ENCODE measurements at places on chromosomes 7 and 10.

GRCh38 chr7:24705461-24705954 lies 51.8 kb downstream of the GSDME start:
- DNase-seq = no peak

DNA sequence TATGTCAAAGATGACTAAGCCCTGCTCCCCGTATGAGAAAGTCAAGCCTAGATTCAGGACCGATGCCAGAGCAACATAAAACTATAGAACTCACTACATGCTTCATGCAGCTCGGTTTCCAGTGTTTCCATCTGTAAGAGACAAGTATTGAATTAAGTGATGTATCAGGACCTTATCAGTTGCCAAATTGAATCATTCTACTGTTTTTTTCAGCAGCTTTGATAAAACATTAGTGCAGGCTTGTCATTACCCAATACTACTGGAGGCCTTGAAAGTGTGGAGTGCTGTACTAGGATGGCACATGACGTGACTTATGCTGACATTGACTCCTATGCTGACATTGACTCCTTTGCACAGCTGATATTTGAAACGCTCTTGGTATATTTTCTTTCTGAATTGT lies 10.8 kb upstream of the NRP1 start:
- DNase-seq = no peak

- no peak for DNase-seq
These were observed 533.2 kb downstream of the PARD3 start for GRCh38 chr10:34281661-34282582.

DNA sequence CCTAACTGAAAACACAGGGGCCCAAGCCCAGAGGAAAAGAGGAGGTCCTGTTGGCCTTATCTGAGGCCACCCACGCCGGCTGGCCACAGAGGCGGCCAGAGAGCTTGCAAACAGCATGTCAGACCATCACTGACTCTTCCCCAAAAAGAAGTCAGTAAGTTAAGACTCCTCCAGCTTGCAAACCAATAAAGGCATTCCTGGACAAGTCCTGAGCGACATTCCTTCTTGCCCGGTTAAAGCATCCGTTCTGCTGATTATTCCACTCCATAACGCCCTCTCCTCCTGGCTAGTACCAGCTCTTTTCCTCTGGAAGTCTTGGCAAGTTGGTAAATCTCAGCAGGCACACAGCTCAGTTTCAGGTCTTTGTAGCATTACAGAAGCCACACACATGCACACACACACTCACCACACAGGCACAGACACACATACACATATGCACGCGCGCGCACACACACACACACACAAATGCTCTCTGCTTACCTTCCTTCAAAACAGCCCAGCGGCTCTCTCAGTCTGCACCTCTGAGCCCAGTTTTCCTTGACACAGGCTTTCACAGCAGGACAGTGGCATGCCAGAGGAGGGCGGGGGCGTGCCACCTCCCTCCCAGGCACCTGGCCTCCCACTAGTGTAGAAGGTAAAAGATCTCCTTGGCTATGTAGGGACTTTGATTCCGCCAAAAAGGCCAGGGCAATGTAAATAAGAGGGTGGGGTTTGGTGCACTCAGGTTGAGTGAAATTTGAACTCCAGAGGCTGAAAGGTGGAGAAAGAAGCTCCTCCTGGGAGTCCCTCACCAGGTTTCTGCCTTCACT lies 201.4 kb downstream of the TNS3 start:
- no peak for DNase-seq

GRCh38 chr7:37068902-37069301 lies 344.6 kb upstream of the AOAH start:
- no peak for DNase-seq

DNA sequence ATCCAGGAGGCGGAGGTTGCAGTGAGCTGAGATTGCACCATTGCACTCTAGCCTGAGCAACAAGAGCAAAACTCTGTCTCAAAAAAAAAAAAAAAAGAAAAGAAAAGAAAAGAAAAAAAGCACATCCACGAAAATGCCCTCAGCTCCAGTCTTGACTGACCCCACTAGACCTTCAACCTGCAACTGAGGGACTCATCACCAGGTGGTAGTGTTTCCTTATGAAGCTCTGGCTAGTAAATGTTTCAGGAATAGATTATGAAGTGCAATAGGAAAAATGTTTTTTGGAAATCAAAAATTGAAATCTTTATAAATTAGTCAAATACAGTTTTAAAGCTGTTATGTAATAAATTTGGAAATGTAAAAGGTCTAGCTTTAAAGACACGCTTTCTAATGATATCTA lies 22.4 kb downstream of the TLL2 start:
- no peak for DNase-seq

- DNase-seq = no peak
These were observed 128.3 kb downstream of the NEBL start for GRCh38 chr10:20768843-20769242.

GRCh38 chr10:77887631-77888355 lies 38.8 kb downstream of the DLG5 start:
- no peak for DNase-seq

Measured in CD4-positive, alpha-beta T cell treated with Interferon gamma for 1 hour (primary cell).